ENCODE measurements at places on chromosomes 1 and 21. TPM values are rescaled to one million over a fixed set of nuclear protein-coding genes. Genes with fewer than 3 reads are reported as not detected.

The RPS6KA1 gene
- total RNA-seq = 112 TPM

- no peak for DNase-seq
These were observed 13.7 kb upstream of the TTC4 start for GRCh38 chr1:54701996-54702395.

The ENAH gene
- total RNA-seq = 0.95 TPM

GRCh38 chr1:218424502-218424901 is 79.4 kb downstream of the TGFB2 start:
- no peak for DNase-seq

- no peak for DNase-seq
These were observed 70.3 kb upstream of the RGL1 start for GRCh38 chr1:183734543-183735036.

DNA sequence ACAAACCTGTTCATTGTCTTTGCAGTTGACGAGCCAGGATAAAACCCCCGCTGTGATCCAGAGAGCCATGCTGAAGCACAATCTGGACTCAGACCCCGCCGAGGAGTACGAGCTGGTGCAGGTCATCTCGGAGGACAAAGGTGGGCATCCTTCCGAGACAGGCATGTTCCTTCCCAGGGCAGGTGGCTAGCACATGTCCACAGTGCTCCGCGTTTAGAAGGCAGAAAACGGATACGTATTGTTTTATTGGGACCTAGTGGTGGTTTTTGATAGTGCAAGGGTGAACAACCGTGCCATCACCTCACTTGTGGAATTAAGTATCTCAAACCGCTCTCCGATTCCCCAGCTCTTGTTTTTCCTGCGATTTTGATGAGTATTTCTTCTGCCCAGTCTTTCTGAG is 115.3 kb downstream of the COLGALT2 start:
- no peak for DNase-seq

DNA sequence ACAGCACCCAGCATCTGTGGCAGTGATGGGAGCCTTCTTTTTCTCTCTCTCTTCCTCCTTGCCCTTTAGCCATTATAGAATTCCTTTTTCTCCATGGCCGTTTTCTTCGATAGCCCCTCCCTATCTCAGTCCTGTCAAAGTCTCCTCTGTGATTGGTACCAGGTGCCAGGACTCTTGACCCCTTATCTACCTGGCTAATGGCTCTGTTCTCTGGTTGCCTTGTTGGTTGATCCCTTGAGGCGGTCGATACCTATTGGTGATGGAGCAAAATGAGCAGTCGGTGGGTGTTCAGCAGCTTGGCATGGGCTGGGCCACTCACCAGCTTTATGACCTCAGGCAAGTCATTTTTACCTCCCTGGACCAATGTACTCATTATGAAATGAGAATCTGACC is 2.0 kb downstream of the ATF3 start:
- no peak for DNase-seq

DNA sequence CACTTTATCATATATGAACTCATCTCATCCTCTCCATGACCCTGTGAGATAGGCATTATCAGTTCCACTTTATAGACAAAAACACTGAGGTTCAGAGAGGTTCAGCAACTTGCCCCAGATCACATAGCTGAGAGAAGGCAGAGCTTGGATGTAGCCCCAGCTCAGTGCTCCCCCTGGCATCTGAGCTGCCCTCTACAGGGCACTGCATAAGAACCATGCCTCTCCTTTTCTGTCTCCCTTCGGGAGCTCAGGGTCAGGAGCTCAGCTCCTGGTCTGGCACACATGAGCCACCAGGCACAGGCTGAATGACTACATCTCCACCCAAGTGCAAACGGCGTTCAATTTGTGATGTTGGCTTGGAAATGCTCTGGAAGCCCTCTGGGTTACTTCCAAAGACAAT is 16.9 kb downstream of the RAB7B start:
- no peak for DNase-seq

DNA sequence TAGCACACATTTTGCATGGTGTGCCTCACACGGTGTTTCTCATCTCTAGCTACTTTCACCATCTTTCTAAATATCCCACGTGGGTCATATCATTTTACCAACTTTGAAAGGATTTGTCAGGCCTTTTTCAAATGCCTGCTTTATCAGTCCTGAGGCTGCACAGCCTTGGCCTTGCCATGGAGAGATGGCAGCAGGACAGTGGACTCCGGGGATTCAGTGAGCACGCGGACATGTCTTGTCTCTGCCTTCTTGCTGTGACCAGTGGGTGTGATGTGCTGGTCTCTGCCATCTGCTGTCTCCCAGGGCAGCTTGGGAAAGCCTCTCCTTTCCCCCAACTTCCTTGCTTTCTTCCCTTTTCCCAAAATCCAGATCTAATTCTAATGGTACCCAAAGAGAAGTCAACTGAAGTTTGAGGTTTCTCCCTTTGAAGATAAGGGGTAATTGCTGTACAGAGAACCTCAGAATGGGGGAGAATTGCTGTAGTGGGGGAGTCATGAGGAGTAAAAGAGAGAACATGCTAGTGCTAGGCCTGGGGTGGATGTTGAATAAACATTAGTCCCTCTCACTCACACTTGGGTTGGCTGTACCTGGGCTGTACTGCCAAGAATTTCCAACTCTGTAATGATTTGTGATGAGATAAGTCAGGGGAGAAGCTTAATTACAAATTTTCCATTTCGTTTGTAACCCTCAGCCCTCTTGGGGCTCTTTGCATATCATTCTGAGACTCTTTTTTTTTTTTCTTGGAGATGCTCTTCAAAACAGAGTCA is 99.5 kb downstream of the GALNT2 start:
- no peak for DNase-seq

GRCh38 chr21:25462517-25462971 is 144.7 kb downstream of the MRPL39 start:
- DNase-seq = peak; percentile 25

GRCh38 chr1:237779356-237779755 is 111.4 kb downstream of the ZP4 start:
- no peak for DNase-seq

DNA sequence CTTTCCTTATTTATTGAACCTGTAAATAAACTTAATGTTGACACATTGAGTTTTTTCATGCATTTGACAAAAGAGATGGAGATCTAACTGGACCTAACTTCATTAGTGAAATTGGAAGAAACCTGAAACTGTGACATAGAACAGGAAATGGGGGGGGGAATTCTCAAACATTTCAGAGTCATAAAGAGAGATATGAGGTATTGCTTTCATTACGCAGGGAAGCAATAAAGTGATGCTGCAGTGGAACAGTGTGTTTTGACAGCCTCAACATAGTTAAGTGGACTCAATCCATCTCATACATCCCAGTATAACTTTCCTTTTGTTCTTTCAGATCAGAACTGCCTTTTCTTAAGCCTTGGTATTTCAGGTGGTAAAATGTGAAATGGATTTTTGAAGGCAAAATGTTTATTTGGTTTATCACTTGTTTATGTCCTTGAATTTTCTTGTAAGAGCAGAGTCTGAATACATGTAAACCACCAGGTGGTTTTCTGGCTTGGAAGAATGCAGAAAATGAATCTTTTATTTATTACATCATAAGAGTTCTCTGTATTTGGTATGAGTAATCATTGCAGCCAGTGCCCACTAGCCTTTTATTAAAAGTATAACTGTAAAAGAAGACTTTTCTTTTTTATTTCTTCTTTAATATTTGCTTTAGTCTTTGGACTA is 132.5 kb downstream of the ZNF326 start:
- no peak for DNase-seq

The USH2A gene
- not detected for total RNA-seq

GRCh38 chr1:216785737-216786136 is 62.5 kb upstream of the ESRRG start:
- DNase-seq = no peak

The HSD3B2 gene
- not detected for total RNA-seq

DNA sequence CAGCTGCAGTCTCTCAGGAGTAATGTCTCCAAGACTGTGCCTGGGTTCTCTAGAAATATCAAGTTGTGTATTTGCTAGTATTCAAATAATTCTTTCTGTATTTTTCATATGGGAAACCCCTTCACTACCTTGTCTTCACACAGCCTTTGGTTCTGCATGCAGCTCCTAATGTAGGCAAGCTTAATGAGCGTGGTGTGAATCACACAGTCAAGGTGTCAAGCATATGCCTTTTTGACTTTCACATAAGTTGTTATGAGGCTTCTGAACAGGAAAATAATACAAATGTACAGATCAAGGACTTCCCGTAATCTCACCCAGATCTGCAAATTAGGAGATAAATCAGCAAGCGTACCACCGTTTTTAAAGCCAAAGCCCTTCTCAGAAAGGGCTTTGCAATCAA is at the start of gene FCRL3:
Gene FCRL3 (minus strand): TSS at position 38 of the 400 bp plus-strand sequence. CDS start 280 bp downstream, outside the sequence.
- DNase-seq = no peak

DNA sequence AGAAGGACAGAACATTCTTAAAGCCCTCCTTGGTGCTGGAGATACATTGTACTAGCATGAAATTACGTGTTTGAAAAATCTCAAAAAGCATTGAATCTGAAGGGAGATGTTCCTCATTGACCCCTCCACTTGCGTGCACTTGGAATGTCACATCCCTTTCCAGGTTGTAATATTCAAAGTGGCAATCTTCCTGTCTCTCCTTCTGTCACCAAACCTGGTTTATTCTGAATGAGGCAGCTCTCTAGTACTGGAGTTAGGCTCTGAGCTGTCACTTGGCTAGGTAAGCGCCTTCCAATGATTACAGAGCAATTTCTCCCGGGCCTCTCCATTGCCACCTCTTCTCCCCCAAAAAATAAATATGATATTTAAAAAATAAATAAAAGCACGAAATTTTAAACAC is 855 bp downstream of the DSCAM start:
- DNase-seq = no peak

DNA sequence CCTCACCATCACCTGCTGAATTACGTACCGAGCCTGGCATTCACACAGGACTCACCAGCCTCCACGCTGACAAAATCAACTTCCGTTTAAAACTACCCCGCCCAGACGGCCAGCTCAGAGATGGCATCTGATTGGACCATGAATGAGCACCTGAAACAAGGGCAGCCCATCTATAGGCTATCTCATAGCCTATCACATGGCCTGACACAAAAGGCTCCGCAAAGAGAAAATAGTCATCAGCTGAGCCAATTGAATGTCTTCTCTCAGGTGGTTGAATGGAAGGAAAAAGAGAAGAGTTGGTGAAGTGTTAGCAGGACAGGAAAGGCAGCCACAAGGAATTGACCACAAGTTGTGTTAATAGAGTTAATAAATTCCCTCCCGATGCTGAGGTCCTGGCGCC is 50.6 kb upstream of the ZC3H12A start:
- DNase-seq = no peak

The LENEP gene
- 0.56 TPM for total RNA-seq

The P3R3URF gene
- not detected for total RNA-seq

GRCh38 chr1:176055398-176055797 is 151.7 kb downstream of the COP1 start:
- no peak for DNase-seq

The GNAT2 gene
- 0.29 TPM for total RNA-seq

- DNase-seq = peak; percentile 22
These were observed 84.9 kb downstream of the SIM2 start for GRCh38 chr21:36783612-36784374.

The IL6R gene
- 30.2 TPM for total RNA-seq

DNA sequence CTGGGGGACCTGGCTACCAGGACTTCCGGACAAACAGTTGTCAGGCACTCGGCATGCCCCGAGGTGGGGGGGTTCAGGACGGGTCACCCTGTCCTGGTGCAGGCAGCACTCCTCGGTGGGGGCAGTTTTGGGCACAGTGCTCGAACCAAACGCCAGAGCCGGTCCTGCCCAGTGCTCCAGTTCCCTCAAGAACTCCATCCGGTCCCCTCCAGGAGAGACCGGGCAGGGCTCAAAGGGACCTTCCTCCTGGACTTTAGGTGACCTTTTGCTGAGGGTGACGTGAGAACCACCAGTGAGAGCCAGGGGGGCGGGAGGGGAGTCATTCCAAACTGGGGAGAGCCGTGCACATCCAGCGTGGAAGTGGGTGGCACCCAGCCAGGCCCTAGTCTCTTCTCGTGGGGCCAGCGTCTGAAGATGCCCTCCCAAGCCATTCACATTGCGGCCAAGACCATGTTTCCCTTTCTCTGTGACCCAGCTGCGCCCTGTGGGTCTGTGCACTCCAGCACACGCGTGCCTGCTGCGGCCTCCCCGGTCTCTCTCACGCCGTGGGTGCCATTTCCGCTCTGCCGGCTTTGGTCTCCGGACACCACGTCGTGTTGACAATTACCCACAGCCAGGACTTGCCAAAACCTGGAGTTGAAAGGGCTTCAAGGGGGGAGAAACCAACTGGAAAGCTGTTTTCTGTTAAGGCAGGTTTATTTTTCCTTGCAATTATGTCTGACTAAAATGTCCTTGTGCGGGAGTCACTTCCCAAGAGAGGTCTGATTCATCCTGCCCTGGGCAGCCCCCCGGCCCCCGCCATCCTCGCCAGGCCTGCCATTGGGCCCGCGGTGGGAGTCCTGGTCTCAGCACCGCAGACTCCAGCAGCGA is 178.8 kb upstream of the ARHGEF16 start:
- DNase-seq = no peak

DNA sequence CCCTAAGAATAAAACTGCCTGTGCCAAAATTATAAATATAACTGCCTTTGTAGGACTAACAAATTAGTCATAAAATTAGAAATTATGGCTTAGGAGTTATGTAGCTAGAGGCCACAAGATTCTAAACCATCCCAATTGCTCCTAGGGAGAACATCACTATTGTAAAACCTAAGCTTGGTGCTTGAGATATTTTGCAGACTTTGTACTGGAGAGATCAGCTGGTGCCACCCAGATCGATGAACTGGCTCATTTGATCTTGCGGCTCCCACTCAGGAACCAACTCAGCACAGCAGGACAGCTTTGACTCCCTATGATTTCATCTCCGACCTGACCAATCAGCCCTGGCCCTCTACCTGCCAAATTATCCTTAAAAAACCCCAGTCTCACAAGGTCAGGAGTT is 30.6 kb downstream of the HHAT start:
- no peak for DNase-seq

- DNase-seq = no peak
These were observed 86.1 kb downstream of the KIAA0319L start for GRCh38 chr1:35470977-35471613.

DNA sequence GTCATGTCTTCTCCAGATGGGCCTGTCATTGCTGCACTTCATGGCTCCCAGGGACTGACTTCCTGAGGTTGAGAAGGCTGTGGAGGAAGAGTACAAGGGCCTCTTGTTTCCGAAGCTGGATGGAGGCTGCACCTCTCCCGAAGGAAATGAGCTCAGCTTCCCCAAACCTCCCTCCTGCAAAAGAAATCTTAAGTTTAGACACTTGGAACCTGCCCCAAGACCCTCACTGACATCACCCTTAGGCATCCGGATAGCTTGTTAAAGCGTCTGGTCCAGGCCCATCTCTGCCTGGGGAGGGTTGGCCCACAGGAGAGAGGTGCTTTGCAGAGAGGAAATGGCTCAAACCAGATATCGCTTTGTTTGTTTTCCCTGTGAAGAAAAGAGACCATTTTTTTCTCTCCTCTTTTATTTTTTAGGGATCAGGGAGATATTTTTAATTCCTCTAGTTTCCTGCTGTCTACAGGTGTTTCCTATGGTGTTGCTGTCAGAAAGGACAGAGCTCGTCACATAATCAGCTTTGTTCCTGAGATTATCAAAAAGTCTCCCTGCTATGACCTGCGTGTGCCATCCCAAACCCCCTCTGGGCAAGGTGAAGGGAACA is 25.0 kb downstream of the RCSD1 start:
- DNase-seq = no peak
